Stimulated activated CD4-positive, alpha-beta T cell treated with anti-CD3 and anti-CD28 coated beads, TNF-alpha, amount 100 ng/mL, for 48 hours (primary cell): ENCODE measurements at places on chromosomes 5 and 9.

DNA sequence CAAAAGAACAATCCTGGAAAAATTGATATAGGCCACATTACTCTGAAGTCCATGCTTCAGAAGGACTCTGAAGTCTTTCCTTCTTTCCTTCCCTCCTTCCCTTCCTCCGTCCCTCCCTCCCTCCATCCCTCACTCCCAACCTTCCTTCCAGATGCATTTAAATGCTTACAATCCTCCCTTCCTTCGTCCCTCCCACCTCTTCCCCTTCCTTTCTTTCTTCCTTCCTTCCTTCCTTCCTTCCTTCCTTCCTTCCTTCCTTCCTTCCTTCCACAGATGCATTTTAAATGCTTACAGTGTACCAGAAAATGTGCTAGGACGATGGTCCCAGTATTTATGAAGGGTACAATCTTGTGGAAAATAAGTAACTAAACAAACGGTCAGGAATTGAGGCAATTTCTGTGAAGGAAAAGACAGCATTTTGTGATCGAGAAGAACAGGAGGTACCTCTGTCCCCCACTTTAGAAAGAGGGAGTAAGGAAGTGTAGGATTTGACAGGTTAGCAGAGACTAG lies 181.3 kb upstream of the TUT7 start:
- DNase-seq, result no peak

GRCh38 chr9:110626101-110626829 lies 42.3 kb upstream of the MUSK start:
- DNase-seq, result peak; percentile 13

DNA sequence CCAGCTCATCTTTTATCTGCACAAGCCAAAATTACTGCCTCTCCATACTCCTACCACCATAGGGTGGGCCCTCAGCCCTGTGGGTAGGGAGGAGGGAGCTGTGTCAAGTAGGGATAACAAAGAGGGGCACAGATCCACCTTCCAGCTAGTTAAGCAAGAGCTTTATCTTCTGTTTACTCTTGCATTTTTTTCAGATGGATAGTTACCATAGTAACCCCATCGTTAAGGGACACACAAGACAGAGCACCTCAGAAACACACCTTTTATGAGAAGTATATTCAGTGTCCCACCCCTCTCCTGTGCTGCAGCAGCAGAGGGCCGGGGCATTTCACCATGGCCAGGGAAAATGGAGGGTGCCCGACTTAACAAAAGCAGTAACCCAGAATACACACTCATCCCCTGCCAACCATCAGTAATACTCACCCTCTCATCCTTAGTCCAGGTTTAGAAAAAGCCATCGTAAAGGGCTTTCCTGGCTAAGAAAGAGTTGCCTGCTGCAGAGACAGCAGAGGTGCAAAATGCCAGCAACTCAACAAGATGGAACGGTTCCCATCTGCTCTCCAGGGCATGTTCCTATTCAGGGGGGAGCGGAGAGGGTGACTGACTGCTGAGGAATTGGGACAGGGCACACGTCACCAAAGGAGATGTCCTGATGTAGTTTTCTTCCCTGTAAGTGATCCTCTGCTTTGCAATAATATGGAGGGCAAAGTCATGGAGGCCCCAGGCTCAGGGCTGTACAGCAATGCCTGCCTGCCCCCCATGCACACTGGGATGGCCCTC lies 25.1 kb downstream of the MACROH2A1 start:
- DNase-seq, result no peak

GRCh38 chr9:78601957-78602565 lies 305.1 kb downstream of the PSAT1 start:
- no peak for DNase-seq

DNA sequence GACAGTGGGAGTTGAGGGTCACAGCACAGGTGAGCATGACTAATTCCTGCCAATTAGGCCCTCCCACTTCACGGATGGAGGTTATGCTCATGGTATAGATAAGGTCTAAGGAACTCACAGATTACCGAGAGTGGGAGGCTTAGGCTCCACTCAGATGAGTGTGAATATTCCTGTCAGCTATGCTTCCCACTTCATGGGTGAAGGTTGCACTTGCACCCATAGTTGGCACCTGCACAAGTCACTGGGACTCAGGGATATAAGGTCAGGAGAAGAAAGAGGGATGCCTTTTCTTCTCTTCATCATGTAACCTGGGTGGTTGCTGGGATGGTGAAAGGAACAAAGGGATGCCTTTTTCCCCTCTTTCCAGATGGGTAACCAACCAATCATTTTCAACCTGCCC lies 264.9 kb upstream of the TNC start:
- no peak for DNase-seq

GRCh38 chr5:40381676-40382363 lies 297.9 kb upstream of the PTGER4 start:
- no peak for DNase-seq

DNA sequence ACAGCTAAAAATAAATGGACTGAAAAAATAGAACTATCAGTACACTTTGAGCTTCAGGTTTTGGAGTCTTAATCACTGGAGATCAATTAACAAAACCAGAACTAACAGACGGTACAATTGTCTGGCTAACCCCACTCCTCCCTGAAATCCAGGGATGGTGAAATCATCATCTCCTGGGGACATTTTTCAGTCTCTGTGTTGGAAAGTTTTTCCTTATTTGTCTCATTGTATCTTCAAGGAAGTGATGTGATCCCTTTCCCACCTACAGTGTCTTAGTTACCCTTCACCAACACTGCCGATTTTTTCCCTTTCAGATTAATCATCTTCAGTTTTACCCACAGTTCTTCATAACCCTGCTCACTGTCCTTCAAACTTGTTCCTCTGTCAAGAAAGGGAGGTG lies 81.9 kb downstream of the MAP1B start:
- DNase-seq, result no peak

DNA sequence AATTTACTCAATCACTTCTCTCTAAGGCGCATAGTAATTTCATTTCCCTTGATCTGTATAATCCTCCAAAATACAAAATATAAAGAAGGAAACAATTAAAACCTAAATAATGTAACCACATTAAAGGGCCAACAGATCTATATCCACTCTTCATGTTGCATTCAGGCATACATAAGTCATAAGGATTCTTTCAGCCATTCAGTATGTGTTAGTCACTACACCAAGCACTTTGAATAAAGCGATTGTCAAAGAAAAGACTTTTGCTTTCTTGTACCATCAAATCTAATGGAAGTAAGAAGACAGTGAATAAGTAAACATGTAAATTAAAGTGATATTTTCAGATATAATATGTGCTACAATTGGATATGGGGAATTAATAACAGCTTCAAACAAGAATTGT lies 569.2 kb upstream of the PTPRD start:
- DNase-seq, result no peak

GRCh38 chr9:76904661-76905457 lies 1.1 kb downstream of the PRUNE2 start:
- no peak for DNase-seq

- no peak for DNase-seq
Measured at GRCh38 chr5:17157916-17158529, 59.4 kb upstream of the BASP1 start.

DNA sequence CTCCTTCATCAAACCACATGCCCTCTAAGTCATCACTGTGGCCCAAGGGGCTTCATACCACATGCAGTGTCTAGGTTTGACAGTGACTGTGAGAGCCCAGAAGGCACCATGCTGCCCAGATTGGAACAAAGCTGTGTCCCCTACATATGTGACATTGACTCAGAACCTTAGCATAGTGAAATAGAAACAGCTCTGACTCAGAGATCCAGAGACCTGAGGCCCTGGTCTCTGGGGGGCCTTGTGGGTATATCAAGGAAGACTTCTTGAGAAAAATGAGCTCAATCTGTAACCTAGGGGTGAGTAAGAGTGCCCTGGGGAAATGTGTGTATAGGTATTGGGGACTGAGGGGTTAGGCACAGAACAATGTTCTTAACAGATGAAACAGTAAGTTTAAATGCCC lies 7.1 kb upstream of the ENTREP1 start:
- no peak for DNase-seq
